ENCODE measurements at places on chromosomes 16 and 17. TPM values are rescaled to one million over a fixed set of nuclear protein-coding genes. Genes with fewer than 3 reads are reported as not detected.

GRCh38 chr17:3796822-3797170, 4.2 kb downstream of the ITGAE start:
- DNase-seq: no peak

DNA sequence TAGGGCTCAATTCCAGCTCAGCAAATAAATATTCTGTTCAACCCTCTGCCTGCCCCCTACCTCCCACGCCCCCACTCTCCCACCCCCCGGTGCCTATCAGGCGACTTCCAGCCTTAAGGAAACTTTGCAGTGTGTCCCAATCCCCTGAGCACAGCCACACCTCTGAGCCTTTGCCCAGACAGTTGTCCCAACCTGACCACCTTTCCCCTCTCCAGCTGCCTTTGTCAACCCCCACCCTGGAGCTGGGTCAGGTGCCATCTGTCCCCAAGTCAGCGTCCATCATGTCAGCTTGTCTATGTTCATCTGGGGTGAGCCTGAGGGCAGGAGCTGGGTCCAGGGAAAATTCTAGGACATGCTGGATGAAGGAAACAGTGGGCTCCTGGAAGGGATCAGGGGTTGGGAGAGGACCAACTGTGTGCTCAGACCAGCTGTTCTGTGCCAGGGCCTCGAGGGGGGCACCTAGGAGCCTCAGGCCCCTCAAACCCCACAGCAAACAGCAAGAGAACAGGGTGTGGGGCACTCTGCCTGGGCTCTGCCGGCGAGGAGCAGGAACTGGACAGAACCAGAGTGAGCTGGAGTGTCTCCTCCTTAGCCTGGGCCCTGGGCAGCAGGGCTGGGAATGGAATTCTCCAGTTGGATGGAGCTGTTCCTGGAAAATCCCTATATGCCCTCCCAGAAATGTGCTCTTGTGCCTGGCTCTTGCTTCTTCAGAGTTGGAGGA, 17.8 kb downstream of the CDH16 start:
- no peak for DNase-seq

DNA sequence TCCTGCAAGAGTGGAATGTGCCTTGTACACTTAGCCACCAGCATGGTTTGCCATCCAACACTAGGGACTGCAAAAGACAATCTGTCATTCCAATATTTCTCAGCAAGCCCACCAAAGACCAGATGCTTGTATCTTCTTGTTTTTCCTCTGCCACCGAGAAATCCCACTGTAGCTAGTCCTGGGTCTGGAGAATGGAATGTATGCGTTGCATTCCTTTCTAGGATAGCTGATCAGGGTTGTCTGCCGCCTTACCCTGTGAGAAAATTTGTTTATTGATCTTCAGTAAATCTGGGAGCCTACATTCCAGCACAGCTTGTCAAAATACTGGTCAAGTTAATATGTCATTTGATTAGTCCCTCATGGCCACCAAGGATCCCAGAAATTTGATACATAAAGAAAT, 28.1 kb upstream of the ADAMTS18 start:
- DNase-seq: no peak

- no peak for DNase-seq
Observed at GRCh38 chr16:2480948-2481347, 6.0 kb downstream of the TBC1D24 start.

- peak; percentile 16 for DNase-seq
Observed at GRCh38 chr16:84780544-84781376, 39.0 kb upstream of the CRISPLD2 start.

DNA sequence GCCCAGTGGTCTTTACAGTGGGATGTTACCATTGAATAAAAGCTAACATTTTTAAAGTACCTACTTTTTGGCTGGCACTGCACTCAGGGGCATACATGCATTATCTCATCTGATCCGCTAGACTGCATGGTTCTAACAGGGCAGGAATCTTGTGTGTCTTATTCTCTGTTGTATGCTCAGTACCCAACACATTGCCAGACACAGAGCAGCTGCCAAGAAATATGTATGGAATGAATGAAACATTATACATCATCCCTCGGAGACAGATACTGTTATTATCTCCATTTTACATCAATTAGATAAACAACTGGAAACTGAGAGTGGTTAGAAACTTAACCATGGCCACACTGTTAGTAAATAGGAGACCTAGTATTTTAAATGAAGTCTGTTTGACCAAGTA, 74.1 kb upstream of the CDH11 start:
- DNase-seq: no peak

GRCh38 chr17:21676281-21677111, 15.8 kb upstream of the KCNJ18 start:
- DNase-seq: no peak

DNA sequence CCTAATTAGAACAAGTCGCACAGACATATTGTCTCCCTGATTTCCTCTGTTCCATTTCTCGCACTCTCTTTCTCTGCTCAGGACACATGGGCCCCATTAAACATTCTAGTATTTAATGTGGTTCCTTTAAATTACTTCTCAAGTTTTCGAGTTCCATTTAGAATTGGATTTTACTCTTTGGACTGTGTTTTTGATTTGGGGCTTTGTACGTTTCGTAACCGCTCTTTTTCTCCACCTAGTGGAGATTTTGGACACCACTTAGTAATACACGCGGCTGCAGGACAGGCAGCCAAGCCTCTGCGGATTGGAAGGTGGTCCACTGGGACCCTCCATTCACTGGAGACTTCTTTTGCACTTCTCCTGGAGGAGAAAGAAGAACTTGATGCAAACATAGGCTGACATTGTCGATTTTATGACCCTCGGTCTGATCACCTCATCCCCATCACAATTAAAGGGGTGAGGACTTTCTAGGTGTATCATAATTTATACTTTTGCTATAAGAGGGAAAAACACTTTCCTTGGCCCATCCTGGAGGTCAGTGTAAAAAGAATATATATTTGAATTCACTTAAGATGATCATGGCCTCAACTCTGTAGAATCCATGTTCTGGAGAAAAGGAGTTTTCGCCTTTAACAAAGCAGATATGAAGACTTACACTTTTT, 85.7 kb downstream of the NOG start:
- peak; percentile 61 for DNase-seq

DNA sequence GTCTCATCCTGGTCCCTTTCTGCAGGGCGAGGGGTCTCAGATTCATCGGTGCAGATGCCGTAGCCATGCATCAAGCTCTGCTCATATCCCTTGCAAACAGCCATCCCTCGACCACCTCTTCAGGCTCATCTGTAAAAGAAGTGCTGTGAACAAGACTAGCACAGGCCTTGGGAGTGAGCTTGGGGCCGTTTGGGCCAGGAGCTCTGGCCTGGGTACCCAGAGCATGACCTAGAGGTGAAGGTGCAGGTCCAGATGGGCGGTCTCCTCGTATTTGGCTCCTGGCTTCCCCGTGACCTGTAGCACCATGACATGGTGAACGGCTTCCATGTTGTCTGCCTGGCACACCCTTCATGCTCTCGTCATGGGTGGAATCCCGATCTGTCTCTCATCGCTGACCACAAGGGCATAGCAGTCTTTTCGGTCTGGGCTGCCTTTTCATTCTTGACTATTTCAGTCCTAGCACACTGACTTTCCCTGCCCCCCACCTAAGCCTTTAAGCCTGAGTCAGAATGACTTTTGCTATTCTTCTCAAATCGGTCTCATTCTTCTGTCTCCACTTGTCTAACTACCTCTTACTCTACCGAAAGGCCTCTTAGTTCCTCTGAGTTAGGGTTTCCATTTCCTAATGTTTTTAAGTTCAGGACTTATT, 216.0 kb downstream of the FOXL1 start:
- DNase-seq: no peak

DNA sequence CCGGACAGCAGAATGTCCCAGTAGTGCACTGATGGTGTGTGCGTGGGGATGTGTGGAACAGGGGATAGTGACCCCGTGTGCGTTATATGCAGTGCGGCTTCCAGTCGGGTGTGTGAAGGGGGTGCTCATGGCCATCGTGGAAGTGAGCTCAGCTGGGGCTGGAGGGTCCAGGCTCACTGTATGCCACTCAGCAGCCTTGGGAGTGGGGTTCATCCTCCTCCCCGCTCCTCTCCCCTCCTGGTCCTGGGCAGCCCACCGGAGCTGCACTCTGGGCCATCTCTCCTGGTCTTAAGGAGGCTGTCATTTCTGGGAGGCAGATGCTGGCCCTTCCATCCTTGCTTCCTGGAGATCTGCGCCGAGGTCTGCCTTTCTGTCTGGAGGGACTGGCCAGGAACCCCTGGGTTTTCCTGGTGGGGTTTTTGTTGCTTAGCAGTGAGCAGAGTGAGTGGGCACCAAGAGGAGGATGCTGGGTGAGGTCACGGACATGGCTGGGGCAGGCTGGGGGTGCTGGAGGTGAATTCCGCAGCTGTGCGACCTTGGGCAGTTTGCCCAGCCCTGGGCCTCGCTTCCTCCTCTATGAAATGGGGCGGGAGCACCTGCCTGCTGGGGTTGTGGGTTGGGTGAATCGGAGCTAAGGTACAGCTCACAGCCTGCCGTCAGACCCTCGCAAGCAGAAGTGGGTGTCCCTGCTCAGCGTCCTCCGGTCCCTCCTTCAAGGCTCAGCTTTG, 164.1 kb downstream of the SEC14L1 start:
- peak; percentile 77 for DNase-seq

- no peak for DNase-seq
Observed at GRCh38 chr17:71613996-71614395, 506.8 kb upstream of the SOX9 start.

DNA sequence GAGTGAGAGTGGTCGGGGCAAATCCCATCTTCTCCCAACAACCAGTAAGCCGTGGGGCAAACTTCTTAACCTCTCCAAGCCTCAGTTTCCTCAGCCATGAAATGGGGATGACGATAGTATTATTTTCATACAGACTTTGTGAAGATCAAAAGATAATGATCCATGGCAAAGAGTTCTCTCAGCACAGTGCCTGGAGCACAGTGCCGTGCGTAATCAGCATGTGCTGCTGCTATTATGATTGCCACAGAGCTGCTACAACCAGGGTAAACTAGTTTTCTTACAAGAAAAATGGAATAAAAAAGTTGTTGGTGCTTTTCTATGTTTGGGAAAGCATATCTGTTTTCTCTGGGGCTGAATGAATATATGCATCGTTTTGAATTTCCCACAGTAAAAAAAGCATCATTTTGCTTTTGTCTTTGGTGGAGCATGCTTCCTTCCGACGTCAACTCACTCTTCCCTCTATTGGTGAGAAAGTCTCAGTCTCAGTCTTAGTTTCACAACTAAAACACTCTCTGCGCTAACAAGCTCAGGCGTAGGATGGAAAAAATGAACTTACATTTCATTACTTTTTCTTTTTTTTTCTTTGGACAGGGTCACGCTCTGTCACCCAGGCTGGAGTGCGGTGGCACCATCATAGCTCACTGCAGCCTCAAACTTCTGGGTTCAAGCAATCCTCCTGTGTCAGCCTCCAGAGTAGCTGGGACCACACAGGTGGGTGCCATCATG, 37.2 kb downstream of the CDK5R1 start:
- DNase-seq: no peak

DNA sequence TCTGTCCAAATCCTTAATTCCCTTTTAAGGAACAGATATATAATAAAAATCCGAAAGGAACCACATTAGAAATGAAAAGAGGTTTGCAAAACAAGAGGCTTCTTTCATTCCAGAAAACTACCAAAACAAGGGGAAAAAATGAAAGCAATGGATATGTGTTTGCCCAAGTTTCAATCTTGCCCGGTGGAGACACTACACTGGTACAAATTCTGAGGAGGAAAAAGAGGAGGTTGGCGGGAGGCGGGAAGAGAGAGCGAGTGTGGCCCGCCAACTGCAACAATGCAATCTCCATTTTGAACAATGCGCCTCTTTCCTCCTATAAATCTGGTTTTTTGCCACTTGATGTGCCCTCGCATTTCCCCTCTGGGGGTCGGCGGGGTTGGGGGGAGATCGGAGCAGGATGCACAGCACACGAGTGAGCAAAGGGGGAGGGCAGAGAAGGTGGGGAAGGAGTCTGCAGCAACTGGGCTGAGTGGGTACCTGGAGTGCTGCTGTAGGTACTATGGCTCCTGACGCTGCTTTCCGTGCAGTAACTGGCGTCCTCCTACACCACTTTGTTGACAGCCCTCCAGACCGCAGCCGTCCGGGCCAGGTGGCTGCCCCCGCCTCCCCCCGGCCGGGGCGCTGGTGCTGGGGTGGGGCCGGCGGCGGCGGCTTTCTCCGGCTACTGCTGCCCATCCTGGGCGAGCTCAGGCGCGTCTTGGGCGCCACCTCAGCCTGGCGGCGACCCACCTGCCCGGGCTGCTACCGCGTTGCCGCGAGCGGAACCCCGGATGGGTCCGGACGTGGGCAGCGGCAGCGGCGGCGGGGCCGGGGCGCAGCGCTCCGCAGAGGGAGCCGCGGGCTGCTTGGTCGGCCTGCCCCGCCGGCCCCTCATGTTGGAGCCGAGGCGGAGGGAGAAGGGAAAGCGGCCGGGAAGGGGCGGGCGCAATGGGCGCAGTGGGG, 93.8 kb upstream of the PLEKHM1 start:
- peak; percentile 57 for DNase-seq

DNA sequence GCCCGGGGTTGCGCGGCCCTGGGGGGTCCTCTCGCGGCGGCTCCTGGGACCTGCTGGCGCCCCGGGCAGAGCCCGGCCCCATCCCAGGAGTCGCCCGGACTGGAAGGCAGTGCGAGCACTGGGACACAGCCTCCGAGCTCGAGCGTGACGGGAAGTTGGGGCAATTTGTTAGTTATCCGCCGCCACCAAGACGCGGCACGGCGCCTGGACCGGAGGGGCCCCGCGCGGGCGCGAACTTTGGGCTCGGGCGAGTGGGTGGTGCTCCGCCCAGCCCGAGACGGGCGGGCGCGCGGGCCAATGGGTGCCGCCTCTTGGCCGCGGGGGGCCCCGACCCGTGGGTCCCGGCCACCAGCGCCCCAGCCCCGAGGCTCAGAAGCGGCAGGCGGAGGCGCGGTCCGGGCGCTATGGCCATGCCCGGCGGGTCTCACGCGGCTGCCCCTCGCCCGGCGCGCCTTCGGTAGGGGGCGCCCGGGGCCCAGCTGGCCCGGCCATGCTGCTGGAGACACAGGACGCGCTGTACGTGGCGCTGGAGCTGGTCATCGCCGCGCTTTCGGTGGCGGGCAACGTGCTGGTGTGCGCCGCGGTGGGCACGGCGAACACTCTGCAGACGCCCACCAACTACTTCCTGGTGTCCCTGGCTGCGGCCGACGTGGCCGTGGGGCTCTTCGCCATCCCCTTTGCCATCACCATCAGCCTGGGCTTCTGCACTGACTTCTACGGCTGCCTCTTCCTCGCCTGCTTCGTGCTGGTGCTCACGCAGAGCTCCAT, at the start of gene ADORA2B:
TSS of gene ADORA2B (plus strand) at position 372 of the 768 bp plus-strand sequence. CDS start at position 491, 119 bp downstream.
- no peak for DNase-seq

Gene HLF
- total RNA-seq: 0.12 TPM

Gene RNF43
- not detected for total RNA-seq

Gene DOC2B
- 0.14 TPM for total RNA-seq

Gene KRT36
- total RNA-seq: not detected

Gene VMO1
- total RNA-seq: not detected

Gene KRT13
- total RNA-seq: 2.8 TPM

Gene KRTAP3-2
- not detected for total RNA-seq

Gene KRT23
- total RNA-seq: not detected

Gene NECAB2
- total RNA-seq: 8.5 TPM

Gene MT1A
- not detected for total RNA-seq

Data from A172 (cell line).